ENCODE measurements at places on chromosomes 3 and 15.

DNA sequence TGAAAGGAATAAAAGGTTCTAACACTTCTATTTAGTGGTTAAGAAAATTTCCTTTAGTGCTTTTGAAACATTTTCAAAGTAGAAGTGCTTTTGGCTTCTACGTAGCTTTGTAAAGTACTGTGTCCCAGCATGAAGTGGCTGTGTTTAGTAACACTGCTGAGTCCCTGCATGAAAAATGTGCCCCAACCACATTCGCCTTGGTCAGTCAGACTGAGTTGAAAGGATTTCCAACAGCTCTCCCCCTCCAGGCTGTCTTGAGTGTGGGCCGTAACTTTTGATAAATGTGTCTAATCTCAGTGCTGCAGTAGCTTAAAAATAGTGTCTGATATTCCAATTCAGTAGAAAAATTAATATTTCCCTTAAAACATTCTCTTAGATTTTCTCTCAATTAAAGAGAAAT, 115.0 kb downstream of the NR1D2 start:
- no peak for DNase-seq

GRCh38 chr15:95541301-95541700, 789.2 kb upstream of the NR2F2 start:
- no peak for DNase-seq

GRCh38 chr3:195872800-195873199, 35.6 kb downstream of the TNK2 start:
- DNase-seq: no peak

DNA sequence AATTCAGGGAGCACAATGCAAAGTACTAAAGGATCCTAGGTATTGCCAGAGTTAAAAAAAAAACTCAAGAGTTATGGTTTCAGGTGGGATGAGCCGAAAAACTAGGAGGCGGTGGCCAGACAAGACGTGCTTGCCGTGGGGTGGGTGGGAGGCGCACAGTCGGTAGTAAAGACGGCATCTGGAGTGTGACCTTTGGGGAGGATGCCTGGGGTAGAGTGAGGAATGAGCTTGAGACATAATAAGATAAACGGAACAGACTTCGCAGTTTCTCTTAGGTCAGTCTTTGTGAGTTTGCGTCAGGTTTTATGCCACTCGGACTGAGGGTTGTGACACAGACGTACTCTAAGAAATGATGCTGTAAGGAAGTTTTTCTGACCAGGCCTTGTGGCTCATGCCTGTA, 139.6 kb downstream of the LRRK1 start:
- no peak for DNase-seq

DNA sequence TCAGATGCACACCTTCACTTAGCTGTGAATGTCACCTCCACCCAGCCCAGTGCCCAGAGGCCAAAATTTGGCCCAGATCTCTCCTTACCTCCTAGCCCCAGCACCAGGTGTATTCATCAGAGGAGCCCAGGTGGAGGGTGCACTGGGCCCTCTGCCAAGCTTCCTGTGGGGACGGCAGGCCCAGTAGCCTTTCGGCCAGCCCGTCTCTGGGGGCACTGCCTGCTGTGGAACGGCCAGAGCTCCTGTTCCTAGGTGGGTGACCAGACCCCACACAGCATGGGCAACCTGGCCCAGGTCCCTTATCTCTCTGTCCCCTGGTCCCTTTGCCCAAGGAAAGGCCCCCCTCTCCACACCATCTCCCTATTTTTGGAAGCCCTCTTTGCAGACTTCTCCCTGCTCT, 67.8 kb downstream of the AAGAB start:
- DNase-seq: no peak

GRCh38 chr3:30107531-30107930, 498.9 kb upstream of the TGFBR2 start:
- DNase-seq: no peak

DNA sequence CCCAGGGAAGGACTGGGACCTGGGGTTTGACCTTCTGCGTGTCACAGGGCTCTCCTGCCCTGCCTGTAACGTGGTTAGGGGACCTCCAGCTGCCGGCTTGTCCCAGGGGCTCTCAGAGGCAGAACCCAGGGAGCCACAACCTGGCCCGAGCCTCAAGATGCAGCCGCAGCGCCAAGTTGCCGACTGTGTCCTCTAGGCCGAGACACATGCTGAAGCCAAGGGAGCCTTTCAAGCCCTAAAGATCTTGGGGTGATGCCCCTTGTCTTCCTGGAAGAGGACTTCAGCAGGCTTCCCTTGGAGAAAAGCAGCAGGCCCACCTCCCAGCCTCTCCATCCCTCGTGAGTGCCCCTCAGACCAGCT, 7.2 kb downstream of the DNAJB8 start:
- no peak for DNase-seq

GRCh38 chr3:5072100-5072816, 49.8 kb upstream of the ARL8B start:
- DNase-seq: no peak

DNA sequence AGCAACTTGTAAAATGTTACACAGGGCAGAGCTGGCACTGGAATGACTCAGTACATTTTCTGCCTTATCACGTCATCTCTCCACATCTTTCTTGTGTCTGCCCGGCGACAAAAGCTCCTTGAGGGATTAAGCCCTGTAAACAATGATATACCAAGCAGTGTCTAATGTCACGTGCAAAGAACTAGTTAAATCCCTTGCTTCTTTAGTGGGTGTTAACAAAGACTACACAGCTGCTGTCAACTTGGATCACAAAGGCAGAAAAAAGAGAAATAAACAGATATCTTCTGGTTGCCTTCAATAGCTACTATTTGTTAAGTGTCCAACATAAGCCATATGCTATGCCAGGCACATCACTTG, 48.1 kb upstream of the FRMD4B start:
- no peak for DNase-seq

DNA sequence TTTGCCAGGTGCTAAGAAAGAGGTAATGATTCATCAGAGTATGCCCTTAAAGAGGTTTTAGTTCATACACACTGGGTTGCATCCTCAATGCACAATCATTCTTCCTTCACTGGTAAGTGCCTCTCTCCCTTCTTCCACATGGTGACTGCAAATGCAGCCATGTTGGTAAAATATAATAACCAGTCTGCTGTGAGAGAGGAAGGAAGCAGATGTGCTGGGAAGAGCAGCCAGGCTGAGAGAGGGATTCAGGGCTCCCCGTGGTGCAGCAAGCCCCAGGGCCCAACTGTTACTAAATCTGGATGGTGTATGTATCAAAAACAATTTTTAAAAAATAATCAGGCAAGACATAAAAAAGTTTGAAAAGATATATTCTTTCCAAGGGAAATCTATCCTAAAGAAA, 498.1 kb downstream of the MAGI1 start:
- no peak for DNase-seq

DNA sequence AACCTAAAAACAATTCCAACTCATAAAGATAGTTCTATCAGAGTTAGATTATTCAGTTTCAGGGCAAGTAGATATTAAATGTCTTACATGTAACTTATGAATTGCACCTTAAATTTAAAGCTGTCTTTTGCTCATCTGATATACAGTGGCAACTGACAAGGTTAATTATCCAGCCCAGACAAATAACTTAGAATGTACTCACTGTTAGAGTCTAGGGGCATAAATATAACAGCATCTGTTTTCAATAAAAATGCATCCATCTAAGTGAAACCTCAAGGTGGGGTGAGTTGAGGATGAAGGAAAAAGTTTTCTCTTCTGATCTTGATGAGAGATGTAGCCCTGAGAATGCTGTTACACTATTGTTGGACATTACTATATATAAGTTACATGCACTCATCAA, 112.6 kb downstream of the FBN1 start:
- no peak for DNase-seq

DNA sequence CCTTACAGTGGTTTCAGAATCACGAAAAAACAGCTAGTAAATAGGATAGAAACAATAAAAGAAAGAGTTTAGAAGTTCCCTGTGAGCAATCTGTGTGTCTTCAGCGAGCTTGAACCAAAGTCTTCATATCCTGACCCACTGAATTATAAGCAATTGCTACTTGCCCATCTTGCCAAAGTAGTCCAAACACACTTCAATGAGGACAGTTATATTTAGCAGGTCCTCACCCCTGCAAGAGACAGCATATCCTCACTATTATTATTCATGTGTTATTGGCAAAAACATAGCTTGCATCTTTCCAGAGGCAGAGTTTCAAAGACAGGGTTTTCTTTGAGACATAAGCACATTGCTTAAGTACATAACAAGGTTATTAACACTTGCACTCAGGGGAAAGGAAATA, 77.8 kb downstream of the FEZF2 start:
- DNase-seq: no peak

DNA sequence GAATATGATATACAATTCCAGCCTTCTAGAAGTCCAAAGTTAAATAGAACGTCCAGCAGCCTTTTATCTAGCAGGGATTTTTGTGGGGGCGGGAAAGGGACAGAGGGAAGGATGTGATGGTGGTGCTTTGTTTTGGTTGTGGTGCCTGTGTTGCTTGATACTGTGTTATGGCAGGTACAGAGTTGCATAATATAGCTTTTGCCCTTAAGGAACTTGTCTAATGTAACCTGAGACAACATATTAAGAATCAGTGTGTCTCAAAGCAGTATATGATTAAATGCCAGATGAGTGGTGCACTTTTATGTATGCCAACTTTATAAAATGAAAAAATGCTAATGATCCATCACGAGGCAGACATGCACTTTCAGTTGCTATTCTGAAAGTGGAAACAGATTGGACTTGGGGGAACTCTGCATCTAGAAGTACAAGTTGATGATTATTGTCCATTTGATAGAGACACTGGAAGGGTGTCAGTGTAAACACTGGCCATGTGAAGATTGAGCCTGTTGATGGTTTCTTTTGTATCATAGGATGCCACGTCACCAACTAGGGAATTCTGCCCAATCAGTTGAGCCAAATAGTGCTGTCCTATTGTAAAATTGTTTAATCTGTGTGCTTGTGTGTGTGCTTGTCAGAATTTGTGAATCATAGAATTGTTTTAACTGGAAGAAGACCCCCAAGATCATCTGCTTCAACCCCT, 23.0 kb downstream of the NEO1 start:
- no peak for DNase-seq

DNA sequence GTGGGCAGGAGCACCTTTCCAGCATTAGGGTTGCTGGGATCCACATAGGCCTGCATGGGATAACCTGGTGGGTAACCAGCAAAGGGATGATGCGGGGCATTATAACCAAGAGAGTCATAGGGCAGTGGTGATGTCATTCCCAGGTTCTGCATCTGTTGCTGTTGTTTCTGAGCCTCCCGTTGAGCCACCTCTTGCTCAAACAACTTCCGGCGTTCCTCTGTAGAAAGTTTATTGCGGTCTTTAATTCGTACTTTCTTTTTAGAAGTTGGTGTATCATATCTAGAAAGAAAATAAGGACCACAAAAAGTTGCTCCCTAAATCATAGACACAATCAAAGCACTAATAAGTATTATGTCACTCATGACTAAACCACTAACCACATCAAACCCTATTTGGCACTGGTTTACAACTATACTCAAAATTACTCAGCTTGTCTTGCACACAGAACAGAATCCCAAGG, 77.8 kb downstream of the NBEAL2 start:
- no peak for DNase-seq

- DNase-seq: no peak
These were observed 81.0 kb downstream of the TRAK1 start for GRCh38 chr3:42172047-42172654.

- DNase-seq: no peak
These were observed 6.7 kb upstream of the DNAJA4 start for GRCh38 chr15:78257681-78258080.

DNA sequence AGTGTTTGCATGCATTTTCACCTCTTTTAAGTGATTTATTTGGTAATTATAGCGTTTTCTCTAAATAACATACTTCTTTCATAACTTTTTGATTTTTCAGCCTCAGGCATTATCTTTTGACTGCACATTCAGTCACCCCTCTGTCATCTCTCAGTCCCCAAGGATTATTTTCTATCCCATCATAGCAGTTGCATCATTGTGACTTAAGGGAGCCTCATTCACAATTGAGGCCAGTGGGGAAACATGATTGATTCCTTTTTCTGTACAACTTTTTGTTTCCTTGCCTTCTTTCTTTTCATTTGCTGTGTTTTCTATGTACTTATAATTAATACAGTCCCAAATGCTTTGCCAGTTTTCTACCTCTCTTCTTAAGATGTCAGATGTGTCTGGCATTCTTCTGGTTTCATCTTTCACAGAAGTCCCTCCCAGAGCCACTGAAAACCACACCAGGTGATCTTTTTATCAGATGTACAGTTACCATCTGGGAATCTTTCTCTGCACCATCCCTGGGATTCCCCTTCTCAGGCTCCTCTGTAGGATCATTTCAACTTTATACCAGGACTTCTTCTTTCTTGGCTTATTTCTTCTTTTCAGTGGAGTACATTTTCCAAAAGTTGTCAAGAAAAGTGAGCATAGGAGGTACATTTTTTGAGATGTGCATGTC, 151.4 kb downstream of the RAP2B start:
- DNase-seq: no peak

- DNase-seq: no peak
These were observed 118.6 kb downstream of the PGPEP1L start for GRCh38 chr15:98888820-98889479.

DNA sequence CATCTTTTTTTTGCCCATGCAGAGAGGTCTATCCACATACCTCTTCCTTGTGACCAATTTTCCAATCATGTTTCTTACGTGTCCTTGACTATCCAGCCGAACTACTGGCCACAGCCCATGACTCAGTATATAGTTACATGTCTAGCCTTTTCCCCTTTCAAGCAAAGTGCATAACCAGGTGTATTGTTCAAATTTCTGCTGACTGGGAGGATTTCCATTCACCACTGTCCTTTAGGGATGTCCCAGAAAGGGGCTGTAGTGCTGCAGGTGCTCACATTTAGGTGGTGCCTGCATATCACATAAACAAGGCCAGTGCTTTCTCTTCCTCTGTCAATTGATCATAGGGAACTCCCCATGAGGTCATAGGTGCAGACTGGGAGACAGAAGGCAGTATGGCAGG, 69.4 kb upstream of the ALDH1A3 start:
- no peak for DNase-seq

- DNase-seq: no peak
These were observed 1.9 kb downstream of the WDR49 start for GRCh38 chr3:167651826-167652225.

- no peak for DNase-seq
These were observed 115.0 kb upstream of the ABHD17C start for GRCh38 chr15:80580106-80580505.

DNA sequence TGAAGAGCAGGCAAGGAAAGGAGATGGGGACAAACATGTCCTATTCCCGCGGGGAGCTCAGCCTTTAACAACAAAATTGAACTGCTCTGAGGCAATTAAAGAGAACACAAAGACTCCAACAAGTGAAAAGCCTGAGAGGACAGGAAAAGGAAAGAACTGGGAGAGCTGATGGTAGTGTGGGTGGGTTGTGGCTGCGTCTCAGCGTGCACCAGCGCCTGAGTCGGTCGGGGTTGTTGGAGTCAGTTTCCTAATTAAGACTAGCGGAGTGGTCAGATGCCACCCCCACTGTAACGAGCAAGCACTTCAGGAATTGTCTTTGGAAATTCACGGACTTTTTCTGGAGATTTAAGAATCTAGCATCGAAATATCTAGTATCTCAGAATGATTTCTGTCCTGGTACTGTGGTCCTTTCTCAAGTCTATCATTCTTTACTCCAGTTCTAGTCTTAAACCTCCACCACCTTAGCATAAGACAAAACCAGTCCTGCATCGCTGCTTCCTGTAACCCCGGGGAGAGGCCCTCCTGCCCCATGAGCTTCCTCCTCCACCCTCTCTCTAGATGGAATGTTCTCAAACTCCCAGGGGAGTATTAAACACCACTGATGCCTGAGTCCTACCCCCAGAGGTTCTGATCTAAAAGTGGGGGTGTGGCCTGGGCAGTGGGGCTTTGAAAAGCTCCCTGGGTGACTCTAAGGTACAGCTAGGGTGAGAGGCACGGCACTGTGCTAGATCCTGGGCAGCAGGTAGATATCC, 104.0 kb downstream of the CYP19A1 start:
- no peak for DNase-seq

All from stimulated activated CD4-positive, alpha-beta T cell treated with anti-CD3 and anti-CD28 coated beads, Interleukin-1b, Interleukin-23, amount 100 ng/mL, for 1 hour (primary cell).